ENCODE measurements at places on chromosomes 1 and 21. TPM values are rescaled to one million over a fixed set of nuclear protein-coding genes. Genes with fewer than 3 reads are reported as not detected.

DNA sequence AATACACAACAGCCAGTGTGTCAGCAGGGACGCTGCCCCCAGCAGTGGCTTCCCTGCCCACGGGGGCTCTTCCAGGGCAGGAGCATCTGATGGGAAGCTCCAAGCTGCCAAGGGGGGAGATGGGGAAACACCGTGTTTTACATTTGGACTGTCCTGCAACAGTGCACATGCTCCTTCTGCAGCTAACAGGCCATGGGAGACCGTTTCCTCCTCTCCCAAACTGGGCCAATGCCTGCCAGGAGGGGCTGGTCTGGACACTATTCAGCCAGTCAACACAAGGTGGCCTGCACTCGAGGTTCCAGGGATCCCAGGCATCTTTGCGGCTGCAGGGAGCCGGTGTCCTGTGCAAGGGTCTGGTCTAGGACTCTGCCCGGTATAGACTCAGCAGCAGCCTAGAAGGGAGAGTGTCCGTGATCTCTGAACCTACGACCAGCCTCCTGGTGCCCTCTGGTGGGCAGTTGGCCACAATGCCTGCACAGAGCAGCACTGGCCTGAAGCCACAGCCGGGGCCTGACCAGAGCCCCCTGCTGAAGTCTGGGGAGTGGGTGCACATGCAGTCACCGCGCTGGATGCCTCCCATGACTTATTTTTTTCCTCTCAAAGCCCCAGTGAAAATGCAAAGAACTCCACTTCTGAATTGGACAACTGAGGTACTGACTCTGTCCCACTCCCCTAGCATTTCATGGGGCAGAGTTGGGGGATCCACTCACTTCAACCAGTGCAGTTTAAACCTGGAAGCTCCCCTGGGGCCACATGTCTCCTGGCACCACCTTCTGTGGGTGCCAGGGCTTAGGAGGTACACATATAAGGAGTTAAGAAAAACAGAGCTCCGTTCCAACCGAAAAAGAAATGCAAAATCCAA, 33.3 kb downstream of the RCC2 start:
- DNase-seq, result peak; percentile 53

GRCh38 chr21:44049606-44050005, 37.5 kb downstream of the TRAPPC10 start:
- no peak for DNase-seq

OR2L5 gene
- total RNA-seq, result not detected

DNA sequence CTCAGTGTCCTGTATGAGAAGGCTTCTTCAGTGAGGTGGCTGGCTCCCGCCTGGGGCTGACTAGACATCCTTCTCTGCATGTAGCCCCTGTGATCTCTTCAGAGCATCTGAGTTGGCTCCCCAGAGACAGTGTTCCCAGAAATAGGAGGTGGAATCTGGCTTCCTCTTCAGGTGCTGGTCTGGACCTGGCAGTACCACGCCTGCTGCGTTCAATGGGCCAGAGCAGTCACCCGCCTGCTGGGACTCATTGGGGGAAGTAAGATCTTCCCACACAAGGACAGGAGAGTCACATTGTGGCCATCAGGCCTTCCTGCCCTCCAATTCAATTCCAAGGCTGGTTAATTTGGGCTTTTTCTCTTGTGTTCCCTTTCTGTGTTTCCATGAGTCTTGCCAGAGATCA, 51.0 kb downstream of the ADARB1 start:
- no peak for DNase-seq

NCMAP gene
- total RNA-seq, result 0.18 TPM

- no peak for DNase-seq
These were observed 272.0 kb downstream of the PTPRC start for GRCh38 chr1:198910816-198911215.

MLLT11 gene
- 5.5 TPM for total RNA-seq

DDI2 gene
- total RNA-seq, result 20.6 TPM

- DNase-seq, result no peak
These were observed 31.7 kb upstream of the LAX1 start for GRCh38 chr1:203733009-203733863.

- no peak for DNase-seq
These were observed 48.8 kb downstream of the CLSTN1 start for GRCh38 chr1:9774712-9775679.

DNA sequence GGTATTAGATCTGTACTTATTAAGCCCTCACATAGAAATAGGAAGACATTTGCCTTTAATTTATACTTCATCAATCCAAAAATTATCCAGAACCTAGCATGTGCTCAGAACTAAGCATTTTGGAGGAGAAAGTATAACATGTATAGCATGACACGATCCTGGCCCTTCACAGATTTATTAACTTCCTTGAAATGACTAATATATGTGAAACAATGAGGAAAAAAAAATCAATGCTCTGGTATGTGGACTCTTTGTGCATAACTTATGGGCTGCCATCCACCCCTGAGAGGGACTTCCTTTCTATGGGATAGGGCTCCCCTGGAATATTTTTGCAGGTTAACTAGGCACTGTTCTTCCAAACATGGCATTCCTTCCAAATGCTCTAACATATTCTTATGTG, 36.6 kb downstream of the CCDC185 start:
- DNase-seq, result no peak

ZSWIM5 gene
- 0.35 TPM for total RNA-seq

CLCA4 gene
- total RNA-seq, result not detected

WNT3A gene
- total RNA-seq, result not detected

Data from muscle of leg (tissue), 16 donors.